ENCODE measurements at places on chromosomes 2 and 18.

DNA sequence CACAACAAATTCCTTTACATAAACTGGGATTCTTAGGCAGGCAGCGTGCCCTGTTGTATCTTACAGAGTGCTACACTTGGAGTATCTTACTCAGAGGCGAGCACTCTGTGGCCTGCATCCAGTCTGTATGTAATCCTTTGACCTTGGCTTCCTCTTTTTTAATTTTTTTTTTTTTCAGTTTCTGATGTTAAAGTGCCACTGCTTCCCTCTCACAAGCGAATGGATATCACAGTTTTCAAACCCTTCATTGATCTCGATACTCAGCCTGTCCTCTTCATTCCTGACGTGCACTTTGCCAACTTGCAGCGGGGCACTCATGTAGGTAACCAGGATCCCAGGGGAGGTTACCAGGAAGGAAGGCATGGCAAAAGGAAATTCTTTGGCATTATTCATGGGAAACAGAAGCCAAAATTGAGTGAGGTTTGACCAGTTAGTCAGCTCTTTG is 40.4 kb downstream of the GRHL1 start:
- no peak for DNase-seq

- DNase-seq: no peak
Measured at GRCh38 chr2:204072443-204073324, 136.1 kb downstream of the ICOS start.

- no peak for DNase-seq
Measured at GRCh38 chr18:46711444-46711863, 45.4 kb downstream of the ST8SIA5 start.

DNA sequence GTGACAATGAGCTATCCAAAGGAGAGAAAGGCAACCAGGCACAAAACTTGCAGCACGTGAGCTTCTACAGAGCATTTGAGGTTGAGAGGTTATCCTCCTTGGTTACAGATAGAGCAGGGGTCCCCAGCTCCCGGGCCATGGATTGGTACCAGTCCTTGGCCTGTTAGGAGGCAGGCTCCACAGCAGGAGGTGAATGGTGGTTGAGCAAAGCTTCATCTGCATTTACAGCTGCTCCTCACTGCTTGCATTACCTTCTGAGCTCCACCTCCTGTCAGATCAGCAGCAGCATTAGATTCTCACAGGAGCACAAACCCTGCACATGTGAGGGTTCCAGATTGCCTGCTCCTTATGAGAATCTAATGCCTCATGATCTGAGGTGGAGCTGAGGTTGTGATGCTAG is 57.8 kb upstream of the ST8SIA3 start:
- no peak for DNase-seq

DNA sequence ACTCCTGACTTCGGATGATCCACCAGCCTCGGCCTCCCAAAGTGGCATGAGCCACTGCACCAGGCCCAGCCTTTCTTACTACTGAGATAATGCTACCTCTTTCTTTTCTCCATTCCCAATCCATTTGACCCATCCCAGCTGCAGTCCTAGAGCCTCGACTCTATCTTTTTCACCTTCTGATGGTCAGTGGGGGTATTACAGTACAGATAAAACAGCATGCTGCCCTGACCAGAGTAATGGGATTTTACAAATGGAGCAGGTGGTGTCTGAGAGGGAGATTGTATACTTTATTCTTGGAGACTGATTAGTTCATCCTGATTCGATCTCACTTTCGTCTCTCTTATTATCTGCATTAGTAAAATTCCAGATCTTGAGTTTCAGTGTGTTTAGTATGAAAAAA is 238.6 kb upstream of the TNP1 start:
- DNase-seq: no peak

DNA sequence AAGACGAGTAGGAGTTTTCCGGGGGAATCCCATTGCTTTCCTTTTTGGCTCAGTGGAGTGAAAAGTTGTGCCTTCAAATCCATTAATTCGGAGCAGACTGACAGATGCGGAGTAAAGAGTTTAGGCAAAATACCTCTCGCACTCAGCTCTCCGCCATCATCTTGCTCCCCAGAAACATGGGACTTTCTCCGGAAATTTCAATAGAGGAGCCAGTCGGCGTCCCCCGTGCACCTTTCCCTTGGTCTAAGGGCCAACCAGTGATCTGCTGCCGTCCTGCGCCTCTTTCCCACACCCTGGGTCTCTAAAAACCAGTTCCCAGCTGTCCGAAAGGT is 318 bp downstream of the TYW5 start:
- DNase-seq: no peak

DNA sequence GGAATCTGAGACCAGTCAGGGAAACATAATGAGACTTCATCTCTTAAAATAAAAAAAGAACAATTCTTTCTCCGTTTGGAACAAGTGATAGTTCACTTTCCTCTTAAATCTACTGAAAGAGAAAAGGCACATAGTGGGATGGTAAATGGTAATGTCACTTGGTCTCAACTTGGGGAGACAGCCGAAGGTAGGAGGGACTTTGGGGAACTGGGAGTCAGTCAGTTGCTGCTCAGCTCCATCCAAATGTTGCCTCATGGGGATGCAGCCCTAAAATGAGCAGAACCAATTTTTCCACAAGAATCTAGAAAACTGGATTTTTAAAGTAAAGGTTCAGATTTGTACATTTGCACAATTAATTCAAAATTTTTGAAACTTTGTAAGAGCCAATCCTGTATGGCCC is 19.2 kb downstream of the RASGRP3 start:
- DNase-seq: no peak

DNA sequence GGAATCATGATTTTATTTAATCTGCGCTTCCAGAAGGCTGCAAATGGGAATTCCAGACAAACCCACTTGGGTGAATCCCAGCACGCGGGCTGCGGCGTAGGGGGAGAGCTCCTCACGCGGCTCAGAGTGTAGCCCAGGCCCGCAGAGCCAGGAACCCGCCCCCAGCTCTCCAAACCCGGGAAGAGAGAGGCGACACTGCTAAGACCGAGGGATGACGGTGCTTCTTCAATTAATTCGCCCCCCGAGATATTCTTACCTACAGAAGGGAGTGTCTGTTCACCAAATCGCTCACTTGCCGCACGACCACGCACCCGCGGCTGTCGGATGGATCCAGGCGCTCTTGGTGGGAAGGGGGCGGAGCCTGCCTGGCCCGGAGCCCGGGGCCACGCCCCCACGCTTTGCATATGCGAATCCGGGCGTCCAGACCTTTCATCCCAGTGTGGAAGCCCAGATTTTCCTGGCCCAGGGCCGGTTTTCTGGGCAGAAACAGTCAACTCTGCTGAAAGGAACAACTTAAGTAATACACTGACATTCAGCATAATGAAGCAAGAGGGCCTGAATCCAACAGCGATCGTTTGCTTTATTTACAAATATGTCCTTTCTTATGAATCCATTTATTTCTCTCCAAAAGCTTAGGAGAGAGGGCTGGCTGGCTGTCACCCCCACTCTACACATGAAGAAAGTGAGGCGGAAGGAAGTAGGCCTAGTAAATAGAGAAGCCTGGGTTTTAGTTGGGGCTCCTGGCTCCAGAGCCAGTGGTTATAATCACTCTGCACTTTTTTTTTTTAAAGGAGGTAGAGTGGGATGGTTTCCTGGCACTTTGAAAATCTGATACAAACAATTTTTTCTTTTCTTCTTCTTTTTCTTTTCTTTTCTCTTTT is at the start of gene SLC19A3:
Gene SLC19A3, minus strand, starts transcription at position 342 of the 881 bp plus-strand sequence. CDS start 15,710 bp downstream, outside the sequence.
- peak; percentile 75 for DNase-seq

- no peak for DNase-seq
Measured at GRCh38 chr2:238167761-238168160, 9.0 kb downstream of the ERFE start.

DNA sequence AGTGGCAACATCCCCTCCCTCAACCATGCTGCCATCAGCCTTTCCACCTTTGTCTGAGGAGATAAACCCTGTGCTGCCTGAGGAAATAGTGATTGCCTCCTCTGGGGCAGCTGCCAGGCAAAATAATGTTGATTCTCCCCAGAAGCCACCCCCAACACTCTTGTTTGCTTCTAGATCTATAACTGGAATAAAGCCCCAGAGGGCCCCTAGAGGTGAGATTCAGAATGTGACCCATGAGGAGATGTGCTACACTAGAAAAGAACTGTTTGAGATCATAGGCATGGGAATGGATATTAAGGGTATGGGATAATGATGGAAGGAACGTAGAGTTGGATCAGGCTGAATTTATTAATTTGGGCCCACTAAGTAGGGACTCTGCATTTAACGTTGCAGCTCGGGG is 116.3 kb upstream of the RMP24 start:
- DNase-seq: no peak

- no peak for DNase-seq
Measured at GRCh38 chr18:21291106-21291505, 49.1 kb downstream of the GREB1L start.

DNA sequence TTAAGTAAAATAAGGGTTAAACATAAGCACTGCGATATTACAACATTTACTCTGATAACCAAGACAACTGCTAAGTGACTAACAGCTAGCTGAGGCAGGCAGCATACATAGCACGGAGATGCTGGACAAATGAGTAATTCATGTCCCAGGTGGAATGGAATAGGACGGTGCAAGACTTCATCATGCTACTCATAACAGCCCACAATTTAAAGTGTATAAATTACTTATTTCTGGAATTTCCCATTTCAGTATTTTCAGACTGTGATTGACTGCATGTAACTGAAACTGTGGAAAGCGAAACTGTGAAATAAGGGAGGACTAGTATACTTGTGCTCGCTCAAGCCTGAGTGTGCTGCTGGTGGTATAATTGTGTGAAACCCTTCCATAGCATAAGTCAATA is 12.9 kb downstream of the IER3IP1 start:
- DNase-seq: no peak

DNA sequence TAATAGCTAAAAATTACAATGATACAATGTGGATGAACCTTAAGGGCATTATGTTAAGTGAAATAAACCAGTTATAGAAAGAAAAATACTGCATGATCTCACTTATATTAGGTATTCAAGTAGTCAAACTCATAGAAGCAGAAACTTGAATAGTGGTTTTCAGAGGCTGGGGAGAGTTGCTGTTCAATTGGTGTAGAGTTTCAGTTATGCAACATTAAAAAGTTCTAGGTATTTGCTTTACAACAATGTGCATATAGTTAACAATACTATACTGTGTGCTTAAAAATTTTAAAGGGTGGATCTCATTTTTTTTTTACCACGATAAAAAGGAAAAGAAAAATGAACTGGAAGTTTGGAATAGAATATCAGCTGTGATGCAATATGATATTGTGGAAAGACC is 479.1 kb downstream of the SPAG16 start:
- no peak for DNase-seq

- no peak for DNase-seq
Measured at GRCh38 chr2:122055521-122055931, 300.1 kb downstream of the TSN start.

DNA sequence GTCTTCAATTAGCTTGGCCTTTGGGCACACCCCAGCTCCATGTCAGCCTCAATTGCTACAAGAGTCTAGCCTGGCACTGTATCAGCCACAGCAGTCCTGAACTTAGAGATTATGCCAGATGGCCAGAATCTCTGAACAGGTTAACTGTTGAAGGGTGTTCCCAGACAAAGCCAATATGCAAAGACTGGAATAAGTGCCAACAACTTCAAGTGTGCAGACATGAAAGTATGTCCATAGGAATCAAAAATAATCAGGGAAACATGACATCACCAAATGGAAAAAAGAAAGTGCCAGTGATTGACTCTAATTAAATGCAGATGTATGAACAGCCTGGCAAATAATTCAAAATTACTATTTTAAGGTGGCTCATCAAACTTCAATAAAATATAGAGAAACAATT is 98.5 kb upstream of the DOCK10 start:
- no peak for DNase-seq

DNA sequence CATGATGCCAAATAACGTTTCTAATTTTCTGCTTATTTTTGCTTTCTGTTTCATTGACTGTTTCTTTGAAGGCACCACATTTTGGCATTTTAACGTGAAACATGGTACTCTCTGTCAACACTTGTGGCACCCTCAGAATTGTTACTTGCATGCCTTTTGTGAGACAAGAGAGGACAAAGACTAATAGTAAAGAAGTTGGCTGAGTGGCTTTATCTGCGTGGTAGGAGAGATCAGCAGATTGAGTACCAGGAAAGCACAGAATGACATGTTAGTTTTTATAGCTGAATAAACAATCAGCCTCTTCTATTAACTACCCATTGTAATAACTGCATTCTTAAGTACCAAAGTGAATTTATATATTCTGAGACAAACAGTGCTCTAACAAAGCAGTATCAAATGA is 8.6 kb downstream of the ZNF638 start:
- DNase-seq: no peak

DNA sequence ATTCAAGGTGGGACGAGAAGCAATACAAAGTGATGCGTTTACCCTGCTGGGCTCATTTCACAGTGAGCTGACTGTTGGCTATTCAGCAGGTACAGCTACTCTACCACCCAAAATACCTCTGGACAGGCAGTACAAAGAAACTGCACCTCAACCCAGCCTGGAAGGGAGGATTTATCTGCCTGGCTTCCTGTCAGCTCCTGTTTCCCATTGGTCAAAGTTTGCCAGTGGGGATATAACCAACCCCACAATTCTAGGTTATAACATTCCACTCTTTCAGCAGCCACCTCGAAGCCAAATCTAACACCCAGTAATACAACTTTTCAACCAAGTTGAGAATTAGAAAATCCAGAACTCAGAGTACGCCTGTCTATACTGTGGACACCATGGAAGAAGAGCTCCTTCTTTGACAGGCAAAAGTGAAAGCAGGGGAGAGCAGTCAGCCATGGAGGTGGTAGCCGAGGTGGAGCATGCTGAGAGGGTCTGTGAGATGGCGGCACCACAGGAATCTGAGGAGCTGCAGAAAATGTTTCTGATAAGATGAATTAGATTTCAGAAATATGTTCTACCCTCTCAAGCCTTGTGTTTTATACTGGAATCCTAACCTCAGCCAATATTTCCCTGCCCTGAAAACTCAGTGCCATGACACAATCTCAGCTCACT is 10.8 kb downstream of the DUSP19 start:
- no peak for DNase-seq

DNA sequence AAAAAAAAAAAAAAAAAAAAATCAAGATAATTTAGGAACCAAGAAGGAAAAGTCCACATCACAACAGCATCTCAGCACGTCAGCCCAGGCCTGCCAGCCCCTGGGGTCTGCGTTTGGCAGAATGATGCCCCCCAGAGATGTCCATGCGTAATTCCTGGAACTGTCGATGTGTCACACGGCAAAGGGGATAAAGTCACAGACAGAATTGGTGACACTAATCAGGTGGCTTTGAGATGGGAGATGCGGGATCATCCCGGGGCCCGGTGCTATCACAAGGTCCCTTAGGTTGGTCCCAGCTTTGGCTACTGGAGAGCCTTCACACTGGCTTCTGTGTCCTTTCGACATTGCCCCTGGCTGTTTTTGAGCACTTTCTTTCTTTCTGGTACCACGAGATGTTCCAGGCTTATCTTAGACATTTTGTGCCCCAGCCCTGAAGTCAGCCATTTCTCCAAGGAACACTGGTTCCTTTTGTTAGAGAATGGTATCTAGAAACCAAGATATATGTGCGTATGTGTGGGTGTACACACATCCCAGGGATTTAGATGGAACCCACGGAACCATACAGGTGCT is 20.7 kb downstream of the RAMP1 start:
- DNase-seq: no peak

GRCh38 chr2:35298493-35298892 is 1057.1 kb upstream of the CRIM1 start:
- no peak for DNase-seq

Measured in anterior cingulate cortex (tissue), 58 donors.